ENCODE measurements at places on chromosomes 3 and 15. TPM values are rescaled to one million over a fixed set of nuclear protein-coding genes. Genes with fewer than 3 reads are reported as not detected.
A peak's percentile ranks its signal among the peaks of the same experiment; 100 is the strongest.

DNA sequence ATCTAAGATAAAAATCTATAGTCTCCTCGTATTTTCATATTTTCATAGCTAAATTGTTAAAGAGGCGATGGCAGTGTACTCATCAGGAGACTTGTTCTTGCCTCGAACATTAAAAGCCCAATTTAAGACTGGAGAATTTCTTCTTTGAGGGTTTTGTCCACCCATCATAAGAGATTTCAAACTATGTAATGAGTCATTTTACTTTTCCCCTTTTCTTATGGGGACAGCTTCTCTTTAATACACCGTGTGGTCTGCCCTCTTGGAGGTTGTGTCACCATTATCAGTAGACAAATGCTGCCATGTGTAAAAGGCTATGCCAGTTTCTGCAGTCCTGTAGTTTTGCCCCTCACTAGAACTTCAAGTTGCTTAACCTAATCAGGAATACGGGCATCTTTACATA lies 16.9 kb downstream of the TGFBR2 start:
- no peak for DNase-seq

GRCh38 chr15:38631119-38632075 lies 66.8 kb upstream of the RASGRP1 start:
- no peak for DNase-seq

GRCh38 chr3:123684209-123684608 lies 99.4 kb upstream of the HACD2 start:
- no peak for DNase-seq

GRCh38 chr15:52392008-52392687 lies 96.5 kb upstream of the MYO5C start:
- DNase-seq, result peak; percentile 14

DNA sequence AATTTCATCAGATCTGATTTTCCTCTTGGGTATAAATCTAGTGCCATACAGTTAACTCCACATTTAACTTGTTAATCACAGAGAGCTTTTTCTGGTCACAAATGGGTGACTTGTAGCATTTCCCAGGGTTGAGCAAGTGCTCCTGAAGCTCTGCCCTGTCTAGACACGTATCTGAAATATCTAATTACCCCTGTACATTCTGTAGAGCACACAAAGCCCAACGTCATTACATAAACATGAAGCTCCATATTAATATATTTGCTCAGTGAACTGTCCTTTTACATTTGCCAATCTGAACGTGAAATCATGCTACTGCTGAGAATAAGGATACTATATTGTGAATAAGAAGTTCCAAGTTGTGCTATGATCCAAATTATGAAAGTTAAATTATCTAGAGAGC lies 49.0 kb downstream of the THBS1 start:
- DNase-seq, result no peak

GRCh38 chr3:126130081-126130855 lies 46.3 kb upstream of the SLC41A3 start:
- DNase-seq, result no peak

DNA sequence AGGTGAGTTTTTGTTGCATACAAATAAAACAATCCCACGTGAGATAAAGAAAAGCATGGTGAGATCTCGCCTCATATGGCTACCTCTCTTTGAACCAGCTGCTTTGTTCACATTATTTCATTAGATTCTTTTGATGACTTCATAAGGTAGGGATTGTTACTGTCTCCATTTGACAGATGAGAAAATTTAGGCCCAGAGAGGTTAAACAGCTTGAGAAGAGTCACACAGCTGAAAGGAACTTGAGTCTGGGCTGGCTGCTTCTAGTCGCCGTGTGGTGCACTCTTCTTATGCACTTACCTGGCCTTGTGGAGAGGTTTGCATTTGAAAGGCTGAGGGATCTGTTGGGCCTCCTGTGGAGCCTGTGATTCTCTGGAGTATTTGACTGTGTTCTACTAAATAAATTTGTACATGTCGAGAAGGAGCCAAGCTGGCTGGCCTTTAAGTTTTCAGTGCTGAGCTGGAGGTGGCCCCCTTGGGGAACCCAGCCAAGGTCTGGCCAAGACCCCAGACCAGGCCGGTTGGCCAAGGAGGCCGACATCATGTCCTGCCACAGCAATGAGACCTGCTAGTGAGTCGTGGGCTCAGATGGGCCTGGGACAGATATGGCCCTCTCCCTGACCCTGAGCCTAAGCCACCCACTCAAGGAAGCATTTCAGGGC lies 125.1 kb downstream of the SMAD6 start:
- DNase-seq, result no peak

DNA sequence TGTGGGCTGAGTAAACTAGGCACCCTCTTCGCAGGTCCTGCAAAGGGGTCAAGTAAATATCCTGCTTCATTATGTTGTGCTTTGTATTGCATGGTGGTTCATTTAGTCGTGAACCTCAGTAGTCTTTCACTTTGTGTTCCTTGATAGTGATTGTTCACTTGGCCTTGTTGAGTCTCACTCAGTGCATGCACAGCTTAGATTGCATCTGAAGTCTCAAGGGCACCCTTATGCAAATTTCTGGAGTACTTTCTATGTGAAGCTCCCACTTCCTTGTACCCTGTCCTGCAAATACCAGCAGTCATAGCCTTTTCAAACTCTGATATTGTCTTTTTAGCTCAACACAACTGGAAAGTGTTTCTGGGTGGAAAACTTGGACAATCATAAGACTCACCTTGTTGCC lies 519.2 kb downstream of the NAALADL2 start:
- DNase-seq, result no peak

Gene ROBO2
- not detected for polyA plus RNA-seq

Gene TRPM1
- not detected for polyA plus RNA-seq

Gene TAGLN3
- not detected for polyA plus RNA-seq

Gene TGM4
- not detected for polyA plus RNA-seq

Gene CSPG5
- 1.1 TPM for polyA plus RNA-seq

Gene GOLGA6L7
- polyA plus RNA-seq, result not detected

Gene SNX1
- 81.8 TPM for polyA plus RNA-seq
